ENCODE measurements at places on chromosomes 7 and 10. TPM values are rescaled to one million over a fixed set of nuclear protein-coding genes. Genes with fewer than 3 reads are reported as not detected.

ACSL5 gene
- 6.2 TPM for total RNA-seq

STEAP1 gene
- total RNA-seq = 14.6 TPM

PPP1R3A gene
- total RNA-seq = 0.17 TPM

ACSM6 gene
- not detected for total RNA-seq
